Suprapubic skin (tissue), 4 donors: ENCODE measurements at places on chromosomes 12 and 14.

DNA sequence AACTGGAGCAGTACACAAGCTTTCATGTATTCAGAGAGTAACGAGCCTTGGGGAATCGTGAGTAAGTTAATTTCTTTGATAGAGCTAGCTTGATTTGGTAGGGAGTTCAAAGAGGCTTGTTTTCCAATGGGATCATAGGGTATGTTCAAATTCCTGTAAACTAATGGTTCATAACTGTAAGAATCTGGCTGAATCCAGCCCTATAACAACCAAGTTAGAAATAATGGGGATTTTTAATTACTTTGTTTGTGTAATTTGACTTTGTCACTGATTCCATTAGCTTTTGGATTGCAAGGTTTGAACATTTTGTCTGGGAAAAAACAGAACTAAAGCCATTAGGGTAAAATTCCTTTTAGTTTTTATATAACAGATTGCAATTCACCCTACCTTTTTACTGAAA is 94.0 kb downstream of the WNK1 start:
- no peak for DNase-seq

DNA sequence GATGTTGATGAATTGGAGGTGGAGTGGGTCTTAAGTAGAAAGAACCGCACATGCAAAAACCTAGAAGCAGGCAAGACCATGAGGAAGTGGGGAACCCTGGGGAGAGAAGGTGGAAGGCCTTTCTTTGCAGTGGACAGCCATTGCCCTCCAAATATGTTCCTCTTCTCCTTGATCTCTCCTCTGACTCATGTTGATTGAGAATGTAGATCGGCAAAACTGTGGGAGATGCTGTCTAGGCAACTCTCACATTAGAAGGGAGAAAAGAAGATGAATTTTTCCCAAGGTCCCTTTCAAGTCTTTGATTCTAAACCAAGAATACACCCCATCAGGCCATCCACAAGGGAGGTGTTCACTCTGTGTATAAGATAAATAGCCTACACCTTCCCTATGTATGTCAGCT is 257.5 kb downstream of the MSRB3 start:
- DNase-seq: no peak

- DNase-seq: no peak
Observed at GRCh38 chr12:19006626-19007137, 122.9 kb upstream of the PLEKHA5 start.

DNA sequence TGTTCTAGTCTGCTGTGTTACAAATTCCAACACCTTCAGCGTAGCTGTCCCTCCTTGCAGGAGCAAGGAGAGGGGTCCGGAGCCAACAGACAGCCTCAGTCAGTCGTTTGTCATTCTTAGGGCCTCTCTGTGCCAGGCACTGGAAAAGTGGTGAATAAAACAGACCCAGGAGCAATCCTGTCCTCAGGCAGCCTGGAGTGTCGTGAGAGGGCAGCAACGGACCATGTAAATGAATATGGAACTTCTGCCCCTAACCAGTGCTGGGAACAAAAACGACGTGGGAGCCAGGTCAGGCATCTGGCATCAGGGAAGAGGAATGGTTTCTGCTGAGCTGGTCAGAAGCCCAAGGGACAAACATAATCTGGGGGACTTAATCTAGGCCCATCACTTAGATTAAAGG is 64.8 kb upstream of the PSMC1 start:
- no peak for DNase-seq

- no peak for DNase-seq
Observed at GRCh38 chr14:76550534-76550933, 174.6 kb downstream of the ESRRB start.

- no peak for DNase-seq
Observed at GRCh38 chr12:103830025-103830725, 10.9 kb downstream of the NT5DC3 start.

DNA sequence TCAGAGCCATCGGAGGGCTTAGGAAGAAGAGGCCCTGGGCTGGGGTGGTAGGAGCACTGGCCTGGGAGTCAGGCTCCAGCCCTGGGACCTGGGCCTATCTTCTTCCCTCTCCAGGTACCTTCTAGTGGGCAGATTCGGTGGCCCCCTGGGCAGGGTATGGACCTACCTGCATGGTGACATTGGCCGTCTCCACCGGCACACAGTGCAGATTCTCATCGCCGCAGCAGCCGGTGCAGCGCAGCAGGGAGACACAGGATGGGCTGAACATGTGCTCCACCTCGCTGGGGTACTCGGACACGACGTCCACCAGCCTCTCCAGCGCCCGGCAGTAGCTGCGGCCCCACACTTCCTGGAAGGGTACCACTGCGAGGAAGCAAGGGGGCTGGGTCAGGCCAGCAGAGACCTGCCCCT is 6.2 kb downstream of the PGF start:
- DNase-seq: no peak

- no peak for DNase-seq
Observed at GRCh38 chr14:75979648-75980565, 1.9 kb downstream of the TGFB3 start.

DNA sequence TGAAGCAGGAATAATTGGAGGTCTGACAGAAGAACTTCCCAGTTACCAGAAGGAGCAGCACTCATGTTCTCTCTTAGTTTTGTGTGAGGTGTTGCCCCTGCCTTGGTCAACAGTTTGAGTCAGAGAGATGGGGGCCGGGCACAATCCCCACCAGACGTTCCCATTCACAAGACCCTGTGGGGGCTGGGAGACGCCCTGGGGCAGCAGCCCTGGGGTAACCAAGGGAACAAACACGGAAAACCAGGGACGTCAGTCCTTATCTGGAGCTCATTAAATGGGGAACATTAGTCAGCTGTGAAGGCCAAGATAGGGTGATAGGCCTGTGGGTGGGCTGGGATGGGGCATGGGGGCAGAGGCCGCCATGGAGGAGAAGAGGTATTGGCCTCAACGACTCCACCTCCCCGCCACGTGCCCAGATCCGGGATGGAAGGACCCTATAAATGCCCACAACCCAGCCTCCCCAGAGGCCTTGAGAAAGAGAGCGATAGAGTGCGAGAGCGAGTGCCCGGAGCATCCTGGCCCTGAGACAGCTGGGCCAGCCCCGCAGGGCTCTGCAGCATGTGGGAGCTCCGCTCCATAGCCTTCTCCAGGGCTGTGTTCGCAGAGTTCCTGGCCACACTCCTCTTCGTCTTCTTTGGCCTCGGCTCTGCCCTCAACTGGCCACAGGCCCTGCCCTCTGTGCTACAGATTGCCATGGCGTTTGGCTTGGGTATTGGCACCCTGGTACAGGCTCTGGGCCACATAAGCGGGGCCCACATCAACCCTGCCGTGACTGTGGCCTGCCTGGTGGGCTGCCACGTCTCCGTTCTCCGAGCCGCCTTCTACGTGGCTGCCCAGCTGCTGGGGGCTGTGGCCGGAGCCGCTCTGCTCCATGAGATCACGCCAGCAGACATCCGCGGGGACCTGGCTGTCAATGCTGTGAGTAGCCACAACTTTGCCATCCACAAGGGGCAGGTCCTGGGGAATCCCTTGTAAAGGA is at the start of gene AQP2:
AQP2 (plus strand) TSS at position 465 of the 979 bp plus-strand sequence; CDS start at position 559, 94 bp downstream.
- DNase-seq: no peak

- no peak for DNase-seq
Observed at GRCh38 chr12:51183349-51183748, 10.4 kb upstream of the TFCP2 start.

DNA sequence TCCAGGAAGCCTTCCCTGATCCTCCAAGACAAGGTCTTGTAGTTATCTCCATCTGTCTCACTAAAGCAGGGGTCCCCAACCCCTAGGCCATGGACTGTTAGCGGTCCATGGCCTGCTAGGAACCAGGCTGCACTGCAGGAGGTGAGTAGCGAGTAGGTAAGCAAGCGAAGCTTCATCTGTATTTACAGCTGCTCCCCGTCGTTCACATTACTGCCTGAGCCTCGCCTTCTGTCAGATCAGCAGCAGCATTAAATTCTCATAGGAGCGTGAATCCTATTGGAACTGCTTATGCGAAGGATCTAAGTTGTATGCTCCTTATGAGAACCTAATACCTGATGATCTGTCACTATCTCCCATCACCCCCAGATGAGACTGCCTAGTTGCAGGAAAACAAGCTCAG is 12.4 kb upstream of the NFYB start:
- DNase-seq: no peak

GRCh38 chr12:53252349-53252916 is 15.7 kb upstream of the ESPL1 start:
- DNase-seq: no peak

DNA sequence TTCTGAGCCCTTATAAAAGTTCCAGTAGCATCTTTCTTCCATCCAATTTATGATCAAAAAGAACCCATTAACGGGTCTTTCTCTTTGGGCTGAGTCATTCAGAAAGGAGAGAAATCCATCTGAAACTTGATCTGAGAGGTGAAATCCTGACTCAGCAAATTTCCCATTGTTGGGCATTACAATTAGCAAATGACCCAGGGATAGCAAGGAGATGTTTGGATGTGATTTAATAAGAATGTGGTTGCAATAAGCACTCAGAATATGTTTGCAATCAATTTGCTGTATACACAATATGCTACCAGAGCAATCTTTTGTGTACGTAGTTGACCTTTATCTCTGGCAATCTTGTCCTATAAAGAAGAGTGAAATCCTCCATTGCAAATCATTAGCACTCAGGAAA is 122.7 kb downstream of the CCDC60 start:
- DNase-seq: no peak

GRCh38 chr14:22802860-22803686 is 12.2 kb downstream of the SLC7A7 start:
- DNase-seq: no peak

DNA sequence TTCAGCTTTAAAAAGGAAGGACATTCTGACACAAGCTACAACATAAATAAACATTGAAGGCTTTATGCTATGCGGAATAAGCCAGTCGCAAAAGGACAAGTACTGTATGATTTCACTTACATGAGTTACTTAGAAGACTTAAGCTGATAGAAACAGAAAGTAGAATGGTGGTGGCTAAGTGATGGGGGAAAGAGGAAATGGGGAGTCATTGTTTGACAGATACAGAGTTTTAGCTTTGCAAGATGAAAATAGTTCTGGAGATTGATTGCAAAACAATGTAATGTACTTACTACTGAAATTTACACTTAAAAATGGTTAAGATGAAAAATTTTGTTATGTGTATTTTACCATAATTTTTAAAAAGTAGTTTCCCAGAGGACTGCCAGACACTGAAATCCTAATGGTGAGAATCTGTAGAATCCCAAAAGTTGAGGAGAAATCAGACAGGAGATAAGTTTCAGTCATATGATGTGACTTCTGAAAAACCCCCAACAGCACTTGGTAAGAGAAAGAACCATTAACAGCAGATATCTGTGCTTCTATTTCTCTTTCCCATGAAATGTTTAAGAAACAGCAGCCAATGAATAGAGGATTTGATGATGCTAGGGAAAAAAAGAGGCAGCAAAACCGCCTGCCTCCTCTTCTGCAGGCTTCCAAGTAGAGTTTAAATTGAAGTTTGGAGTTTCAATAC is 16.6 kb upstream of the CLEC2A start:
- no peak for DNase-seq

DNA sequence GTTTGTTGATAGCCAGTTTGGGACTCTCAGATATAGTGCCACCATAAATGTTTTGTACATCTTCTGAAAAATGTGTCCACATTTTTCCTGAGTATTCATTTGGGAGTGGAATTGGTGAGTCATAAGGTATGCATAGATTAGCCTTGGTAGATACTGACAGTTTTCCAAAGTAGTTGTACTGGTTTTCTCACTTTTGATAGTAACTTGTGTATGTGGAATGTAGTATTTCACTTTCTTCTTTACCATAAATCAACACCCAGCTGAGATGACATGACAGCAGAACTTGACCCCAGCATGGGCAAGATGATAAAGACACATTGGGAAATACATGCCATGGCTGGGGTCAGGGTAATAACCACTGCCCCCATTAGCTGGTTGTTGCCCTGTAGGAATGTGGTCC is 5.4 kb downstream of the FBXW8 start:
- no peak for DNase-seq

DNA sequence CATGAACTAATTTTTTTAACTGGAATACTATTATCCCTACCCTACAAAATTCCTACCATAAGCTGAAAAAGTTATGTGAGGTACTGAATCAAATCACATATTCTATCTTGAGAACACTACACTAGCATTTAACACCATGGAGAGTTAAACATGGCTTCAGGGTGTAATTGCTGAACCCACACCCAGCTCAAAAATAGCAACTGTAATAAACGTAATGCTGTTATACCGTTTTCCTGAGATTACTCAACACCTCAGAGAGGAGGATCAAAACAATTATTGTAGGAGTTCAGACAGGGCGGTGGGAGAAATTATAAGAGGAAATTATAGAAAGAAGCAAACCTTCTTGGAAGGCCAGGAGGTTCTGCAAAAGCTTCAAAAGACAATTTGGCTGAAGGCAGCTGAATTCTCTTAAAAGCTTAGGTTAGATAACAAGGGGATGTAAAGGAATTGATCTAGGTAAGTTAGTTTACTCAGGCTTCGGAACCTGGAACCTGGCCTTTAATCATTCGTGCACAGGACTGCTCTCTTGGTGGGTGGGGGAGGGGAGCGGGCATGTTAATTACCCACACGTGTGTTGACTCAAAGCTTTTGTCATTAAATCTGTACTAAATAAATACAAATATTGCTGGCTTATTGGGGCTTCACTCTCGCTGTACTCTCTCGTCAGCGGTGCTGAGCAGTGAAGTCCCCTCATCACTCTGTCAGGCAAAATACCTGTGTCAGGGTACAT is 12.1 kb upstream of the IPO8 start:
- DNase-seq: no peak

GRCh38 chr14:31078766-31079165 is 52.6 kb upstream of the STRN3 start:
- no peak for DNase-seq

DNA sequence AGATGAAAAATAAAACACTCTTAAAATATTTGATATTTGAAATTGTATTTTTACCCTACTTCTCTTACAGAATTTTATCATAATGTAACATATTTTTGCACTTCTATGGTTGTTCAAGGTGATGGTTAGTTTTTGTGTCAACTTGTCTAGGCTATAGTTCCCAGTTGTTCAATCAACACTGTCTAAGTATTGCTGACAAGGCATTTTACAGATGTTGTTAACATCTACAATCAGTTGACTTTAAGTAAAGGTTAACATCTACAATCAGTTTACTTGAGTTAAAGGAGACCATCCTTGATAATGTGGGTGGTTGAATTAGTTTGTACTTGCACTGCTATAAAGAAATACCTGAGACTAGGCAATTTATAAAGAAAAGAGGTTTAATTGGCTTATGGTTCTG is 206.5 kb downstream of the AEBP2 start:
- no peak for DNase-seq

- DNase-seq: no peak
Observed at GRCh38 chr12:71536279-71536938, 96.8 kb downstream of the LGR5 start.

DNA sequence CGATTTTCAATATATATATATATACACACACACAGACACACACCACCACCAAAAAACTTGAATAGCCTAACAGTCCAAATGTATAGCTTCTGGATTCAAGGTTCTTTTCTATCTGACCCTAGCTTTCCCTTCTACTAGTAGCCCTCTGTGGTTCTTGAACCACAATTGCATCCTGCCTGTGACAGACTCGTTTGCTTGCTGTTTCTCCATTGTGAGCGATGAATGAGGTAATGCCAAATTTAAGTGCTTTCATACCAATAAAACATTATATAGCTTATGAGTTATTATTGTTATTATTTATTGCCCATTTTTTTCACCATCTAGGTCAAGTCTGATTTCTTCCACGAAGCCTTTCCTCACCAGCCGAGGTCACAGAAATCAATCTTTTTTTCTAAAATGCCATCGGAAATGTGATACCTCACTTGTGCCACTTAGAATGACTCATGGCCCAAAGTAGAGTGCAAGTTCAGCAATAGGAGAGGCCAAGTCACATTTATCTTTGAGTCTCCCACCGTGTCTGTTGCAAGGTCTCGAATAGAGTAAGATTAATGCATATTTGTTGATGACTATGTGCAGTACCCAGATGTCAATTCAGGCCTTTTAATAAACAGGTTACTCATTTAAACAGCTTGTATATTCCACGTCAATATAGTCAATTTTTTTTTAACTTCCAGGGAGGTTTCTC is 1015.8 kb upstream of the SEL1L start:
- no peak for DNase-seq
